ENCODE measurements at places on chromosomes 5 and 9. TPM values are rescaled to one million over a fixed set of nuclear protein-coding genes. Genes with fewer than 3 reads are reported as not detected.

OGN gene
- total RNA-seq, result not detected

DNA sequence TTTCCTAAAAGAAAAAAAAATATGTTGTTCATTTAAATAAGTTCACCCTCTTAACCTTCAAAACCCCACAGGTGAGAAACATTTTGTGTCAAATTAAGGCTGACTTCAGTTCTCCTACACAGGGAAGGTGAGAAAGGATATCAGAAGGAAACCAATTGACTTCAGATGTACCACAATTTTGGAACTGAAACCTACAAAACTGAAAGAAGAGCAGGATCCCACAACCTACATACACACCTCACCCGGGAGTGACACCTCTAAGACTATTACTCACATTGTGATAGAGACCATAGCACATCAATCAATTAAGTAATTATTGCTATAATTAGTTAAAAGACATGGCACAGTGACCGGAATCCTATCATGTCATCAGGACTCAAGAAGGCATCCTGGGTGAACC, 47.0 kb downstream of the RASEF start:
- DNase-seq, result no peak

SLC6A7 gene
- total RNA-seq, result not detected

TLR4 gene
- total RNA-seq, result 0.26 TPM

DNA sequence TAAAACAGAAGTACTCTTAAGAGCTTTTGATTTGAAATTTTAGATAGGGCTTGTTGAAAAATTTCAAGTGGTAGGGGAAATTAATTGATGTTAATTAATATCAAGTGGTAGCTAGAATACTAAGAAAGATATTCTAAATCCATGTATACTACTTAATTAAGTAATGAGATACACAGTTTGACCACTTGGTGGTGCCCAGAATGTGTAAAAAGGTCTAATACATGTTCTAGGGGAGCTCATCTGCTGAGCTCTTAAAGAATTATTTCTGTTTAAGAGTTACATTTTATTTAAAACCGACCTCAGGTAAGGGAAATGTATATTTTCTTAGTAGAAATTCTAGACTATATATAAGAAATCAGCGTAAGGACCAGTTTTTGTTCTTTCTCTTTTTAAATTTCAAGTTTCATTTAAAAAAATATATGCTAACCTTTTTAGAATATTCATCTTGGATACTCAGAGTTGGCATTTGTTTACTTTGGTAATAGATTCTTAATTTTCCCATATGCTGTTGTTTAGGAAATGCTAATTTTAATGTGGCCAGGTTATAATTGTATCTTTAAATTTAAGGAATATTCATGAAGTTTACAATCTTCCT, 61.5 kb downstream of the LNPEP start:
- peak; percentile 37 for DNase-seq

Measured in bronchial epithelial cell (primary cell).